ENCODE measurements at places on chromosomes 3 and 15. TPM values are rescaled to one million over a fixed set of nuclear protein-coding genes. Genes with fewer than 3 reads are reported as not detected.

DNA sequence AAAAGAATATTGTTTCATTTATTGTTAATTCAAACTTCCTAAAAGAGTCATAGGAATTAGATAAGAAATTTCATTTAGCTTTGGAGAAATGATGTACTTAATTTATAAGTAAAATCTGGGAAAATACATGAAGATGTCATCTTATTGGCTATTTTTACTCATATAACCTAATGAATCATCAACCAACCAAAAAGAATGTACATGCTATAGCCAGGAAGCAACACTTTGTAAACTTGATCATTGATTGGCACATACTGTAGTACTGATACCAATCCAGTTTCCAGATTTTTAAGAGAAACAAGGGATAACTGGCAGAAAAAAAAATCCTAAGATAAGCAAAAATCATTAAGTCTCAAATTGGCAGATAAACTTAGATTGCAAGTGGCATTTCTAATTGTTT is 207.9 kb upstream of the CDIN1 start:
- no peak for DNase-seq

- no peak for DNase-seq
Measured at GRCh38 chr3:161700998-161701397, 204.4 kb downstream of the OTOL1 start.

DNA sequence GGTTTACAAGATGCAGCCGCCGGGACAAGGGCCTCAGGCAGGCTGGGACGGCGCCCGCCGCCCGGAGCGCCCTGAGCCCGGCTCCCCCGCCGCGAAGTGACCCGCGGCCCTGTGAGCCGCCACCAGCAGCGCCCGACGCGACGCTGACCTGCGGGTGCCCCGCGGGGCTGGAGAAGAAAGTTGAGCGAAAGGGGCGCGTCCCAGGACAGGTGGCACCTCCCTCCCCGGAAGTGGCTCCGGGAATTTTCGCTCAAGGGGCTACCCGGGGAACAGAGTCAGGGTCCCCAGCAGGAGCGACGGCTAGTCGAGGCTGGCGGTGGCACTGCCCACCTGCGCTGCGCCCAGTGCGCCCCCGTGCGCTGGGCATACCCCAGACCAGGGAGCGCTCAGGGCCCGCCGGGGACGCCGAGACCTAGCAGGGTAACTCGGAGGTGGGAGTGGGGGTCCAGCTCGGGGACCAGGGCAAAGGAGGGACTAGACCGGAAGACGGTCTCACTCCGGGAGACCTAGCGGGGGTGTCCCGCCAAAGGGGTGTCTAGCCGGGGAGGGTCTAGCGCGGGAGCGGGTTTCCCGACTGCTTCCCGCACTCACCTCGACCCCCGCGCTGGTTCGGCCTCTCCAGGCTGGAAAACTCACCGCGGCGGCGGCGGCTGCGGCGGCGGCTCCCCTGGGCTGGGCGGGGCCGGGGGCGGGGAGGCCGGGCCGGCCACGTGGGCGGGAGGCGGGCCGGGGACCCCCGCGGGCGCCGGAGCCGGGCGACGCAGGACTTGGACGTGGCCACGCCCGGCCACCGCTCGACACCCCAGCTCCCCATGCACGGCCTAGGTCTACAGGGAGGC is 18.4 kb downstream of the SPATA12 start:
- DNase-seq: no peak

- DNase-seq: no peak
Measured at GRCh38 chr15:45777781-45778180, 143.0 kb downstream of the SQOR start.

Gene GP5
- 0.13 TPM for total RNA-seq

Gene THBS1
- 8,012 TPM for total RNA-seq

Gene H1-8
- total RNA-seq: not detected

All from dermis microvascular lymphatic vessel endothelial cell (primary cell).